ENCODE measurements at places on chromosomes 16 and 17.
A peak's percentile ranks its signal among the peaks of the same experiment; 100 is the strongest.

DNA sequence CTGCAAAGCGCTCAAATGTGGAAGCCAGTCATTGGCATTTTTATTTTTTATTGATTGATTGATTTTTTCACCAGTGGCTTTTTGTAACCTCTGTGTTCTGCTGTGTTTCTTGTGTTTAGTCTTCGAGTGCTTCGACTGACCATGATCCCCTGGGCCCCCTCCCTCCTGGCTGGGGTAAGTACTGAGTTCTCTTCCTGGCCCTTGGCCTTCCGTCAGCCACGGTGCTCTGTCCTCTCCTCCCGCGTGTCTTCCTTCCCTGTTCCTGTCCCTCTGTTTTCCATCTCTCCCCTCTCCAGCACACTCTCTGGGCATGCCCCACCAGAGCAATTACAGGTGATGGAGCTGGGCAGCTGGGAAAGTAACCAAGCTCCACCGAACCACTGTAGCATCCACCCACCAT is 25.8 kb upstream of the CLEC18A start:
- DNase-seq, result no peak

DNA sequence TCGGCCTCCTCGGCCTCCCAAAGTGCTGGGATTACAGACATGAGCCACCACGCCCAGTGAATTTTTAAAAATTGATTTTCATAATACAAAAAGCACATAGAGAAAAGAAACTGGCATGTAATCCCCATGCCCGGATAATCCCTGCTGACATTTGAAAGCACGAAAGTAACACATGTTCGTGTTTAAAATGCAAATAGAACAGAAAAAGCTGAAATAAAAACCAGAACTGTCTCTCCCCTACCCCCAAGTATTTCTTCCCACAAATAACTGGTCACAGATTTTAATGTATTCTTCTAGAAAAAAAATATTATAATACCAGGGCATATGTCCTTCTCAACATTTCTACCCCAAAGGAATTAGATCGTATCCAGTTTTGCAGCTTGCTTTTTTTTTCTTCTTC is 222.9 kb downstream of the SLC39A11 start:
- DNase-seq, result no peak

DNA sequence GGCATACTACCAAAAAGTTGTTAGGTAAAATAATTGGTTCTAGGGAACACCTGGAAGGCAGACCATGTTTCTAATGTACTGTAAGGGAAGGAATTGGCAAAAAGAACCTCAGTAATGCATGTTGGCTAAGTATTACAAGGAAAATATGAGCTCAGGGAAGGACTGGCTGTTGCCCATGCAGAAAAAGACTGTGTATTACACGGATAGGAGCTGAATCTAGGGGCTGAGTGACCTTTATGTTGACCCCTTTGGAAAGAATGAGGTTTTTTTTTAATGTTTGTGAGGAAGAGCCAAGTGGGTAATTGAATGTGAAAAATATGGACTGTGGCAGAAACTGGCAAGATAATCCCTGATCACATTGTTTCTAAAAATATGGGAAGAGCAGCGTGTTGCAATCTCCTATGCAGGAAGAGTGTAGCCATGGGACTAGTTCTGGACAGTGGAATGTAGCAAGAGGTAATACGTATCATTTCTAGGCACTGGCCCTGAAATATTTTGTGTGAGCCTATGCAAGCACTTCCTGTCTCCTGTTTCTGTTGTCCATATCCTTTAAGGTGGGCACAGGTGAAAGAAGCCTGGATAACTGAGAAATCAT is 95.1 kb upstream of the CNTNAP4 start:
- DNase-seq, result no peak

DNA sequence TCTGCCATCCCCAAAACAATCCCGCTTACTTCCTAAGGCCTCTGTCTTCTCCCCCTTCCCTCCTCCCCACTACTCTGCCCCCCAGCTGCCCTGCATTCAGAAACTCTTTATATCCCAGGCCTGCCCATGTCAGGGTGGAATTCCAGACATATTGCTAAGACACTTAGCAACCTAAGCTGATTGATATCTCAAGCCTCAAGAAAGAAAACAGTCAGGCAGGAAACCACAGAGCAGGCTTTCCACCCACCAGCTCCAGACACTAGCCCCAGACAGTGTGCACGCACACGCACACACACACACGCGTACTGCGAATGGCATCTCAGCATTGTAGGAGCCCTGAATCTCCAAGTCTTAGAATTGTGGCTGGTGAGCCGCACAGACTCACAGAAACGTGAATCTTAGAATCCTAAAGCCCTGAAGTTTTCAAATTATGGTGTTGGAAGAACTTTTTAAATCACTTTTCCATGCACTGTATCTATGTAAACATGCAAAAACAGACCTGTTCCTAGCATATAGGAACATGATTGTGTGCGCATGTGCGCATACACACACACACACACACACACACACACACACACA is 8.8 kb upstream of the LPCAT2 start:
- DNase-seq, result peak; percentile 98

DNA sequence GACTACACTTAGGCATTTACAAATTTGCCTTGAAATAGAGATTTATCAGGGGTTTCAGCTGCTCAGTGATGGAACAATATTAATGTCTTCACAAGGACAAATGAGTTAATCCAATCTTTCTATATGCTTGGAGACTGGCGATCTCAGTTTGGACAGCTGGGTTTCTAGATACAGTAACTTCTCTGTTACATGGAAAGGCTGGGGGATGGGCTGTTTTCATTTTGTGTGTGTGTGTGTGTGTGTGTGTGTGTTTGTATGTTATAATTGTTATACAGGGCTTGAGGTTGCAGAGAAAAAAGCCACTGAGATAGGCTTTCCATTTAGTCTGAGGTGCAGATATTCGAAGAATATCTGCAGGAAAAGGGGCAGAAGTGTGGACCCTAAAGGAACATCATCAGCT is 359.3 kb upstream of the SALL1 start:
- DNase-seq, result no peak

- DNase-seq, result no peak
These were observed 5.7 kb downstream of the MED13 start for GRCh38 chr17:62059414-62059813.

GRCh38 chr16:50778284-50779163 is 36.6 kb downstream of the CYLD start:
- DNase-seq, result no peak

DNA sequence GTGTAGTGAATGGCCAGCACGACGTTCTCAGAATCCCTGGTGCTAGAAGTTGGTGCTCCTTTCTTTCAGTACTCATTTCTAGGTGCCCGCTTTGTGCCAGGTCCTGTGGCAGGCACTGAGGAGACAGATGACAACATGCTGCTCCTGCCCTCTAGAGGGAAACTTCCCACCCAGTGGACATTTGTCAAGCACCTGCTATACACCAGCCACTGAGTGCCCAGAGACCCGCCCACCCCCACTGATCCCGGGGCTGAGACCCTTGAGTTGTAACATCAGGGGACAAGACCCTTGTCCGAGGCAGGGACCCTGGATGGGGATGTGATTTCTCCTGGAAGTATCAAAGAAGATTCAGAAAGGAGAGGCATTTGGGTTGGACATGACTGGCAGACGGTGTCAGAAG is 25.1 kb downstream of the UNC13D start:
- no peak for DNase-seq

DNA sequence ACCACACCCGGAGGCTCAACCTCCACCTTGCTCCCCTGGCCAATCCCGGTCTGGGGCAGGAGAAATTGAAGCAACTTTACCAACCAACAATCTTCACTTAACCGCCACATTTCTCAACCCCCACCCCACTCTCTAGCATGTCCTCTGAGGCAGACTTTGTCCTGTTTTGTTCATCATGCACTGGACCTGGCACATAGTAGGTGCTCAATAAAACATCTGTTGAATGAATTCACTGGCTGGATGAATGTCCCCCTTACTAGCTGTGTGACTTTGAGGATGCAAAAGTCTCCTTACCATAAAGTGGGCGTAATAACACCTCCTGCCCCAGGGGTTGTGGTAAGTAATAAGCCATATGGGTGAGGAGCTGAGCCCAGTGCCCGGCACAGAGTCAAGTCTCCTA is 5.8 kb downstream of the SPPL2C start:
- no peak for DNase-seq

- no peak for DNase-seq
These were observed 2.5 kb downstream of the TRIM47 start for GRCh38 chr17:75875940-75876189.

DNA sequence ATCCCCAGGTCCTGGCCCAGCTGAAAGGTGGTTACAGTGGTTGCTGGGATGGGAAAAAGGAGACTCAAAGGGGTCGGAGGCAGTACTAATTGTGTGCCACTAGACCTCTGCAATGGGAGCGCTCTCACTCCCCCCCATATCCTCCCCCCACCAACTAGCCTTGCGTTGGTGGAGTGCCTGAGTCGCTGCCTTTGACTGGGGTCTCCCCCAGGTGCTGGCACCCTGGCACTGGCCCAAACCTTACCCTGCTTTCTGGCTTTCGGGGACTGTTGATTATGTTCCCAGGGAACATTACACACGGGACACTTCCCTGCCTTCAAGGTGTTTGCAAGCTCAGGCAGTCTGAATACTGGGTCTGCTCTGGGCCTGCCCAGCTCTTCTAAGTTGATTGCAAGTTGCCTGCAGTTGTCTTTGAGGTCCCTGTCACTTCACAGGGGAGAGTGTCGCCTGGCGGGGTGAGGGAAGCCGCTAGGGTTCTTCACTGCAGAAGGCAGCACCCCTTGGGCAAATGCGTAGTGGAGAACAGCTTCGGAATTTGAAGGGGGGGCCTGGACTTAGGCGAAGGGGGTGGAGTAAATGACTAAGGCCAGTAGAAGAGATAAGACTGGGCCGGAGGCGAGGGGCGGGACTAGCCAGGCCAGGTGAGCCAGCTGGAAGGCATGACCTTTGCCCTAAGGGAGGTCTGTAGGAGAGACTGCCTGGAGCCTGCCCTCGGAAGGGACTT is 98.0 kb downstream of the RAB11FIP4 start:
- no peak for DNase-seq

DNA sequence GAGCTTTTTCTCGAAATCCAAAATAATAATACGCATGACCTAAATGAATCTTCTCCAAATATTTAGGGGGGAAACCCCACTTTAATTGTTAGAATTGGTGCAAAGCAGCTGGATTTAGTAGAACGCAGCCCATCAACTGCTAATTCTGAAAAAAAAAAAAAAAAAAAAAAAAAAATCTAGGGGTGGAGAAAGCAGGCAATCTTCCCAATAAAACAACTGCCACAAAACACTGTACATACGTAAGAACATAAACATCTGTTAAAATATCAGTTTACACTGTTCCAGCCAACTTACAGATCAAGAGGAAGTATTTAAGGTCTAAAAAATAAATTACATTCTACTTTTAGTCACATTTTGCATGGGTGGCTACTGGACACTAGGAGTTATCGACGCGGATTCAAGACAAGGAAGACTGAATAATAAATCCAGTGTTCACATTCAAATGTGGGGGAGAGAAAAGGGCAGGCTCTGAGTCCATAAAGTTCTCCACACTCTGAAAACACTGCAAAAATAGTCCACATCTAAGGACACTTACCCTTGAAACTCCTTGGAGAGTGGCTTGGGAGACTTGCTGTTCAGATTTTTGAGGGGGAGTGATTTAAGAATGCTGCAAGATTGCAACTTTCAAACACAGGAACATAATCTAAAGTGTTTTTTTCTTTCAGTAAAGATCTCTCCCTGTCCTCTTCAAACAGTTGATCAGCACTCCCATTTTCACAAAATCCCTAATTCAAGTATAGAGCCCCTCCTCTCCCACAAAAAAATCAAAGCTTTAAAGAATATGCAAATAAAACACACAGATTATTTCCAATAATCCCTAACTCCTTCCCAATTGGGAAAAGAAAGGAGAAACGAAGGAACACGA is 1.3 kb downstream of the APPBP2 start:
- DNase-seq, result peak; percentile 18

DNA sequence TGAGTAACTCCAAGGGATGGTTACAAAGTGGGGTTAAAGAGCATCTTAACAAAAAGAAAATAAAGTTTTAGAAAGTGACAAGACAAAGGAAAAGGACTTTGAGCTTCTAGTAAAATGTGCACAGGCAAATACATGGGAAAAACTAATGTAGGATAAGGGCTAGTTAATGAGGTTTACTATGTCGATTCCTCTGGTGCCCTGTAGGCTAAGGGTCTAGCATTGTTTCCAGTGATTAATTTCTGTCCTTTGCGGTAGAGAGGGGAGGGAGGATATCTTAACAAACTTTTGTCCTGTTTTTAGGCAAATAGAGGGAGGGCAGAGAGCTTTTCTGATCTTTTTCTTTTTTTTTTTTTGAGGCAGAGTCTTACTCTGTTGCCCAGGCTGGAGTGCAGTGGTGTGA is 96.6 kb upstream of the SIAH1 start:
- DNase-seq, result no peak

DNA sequence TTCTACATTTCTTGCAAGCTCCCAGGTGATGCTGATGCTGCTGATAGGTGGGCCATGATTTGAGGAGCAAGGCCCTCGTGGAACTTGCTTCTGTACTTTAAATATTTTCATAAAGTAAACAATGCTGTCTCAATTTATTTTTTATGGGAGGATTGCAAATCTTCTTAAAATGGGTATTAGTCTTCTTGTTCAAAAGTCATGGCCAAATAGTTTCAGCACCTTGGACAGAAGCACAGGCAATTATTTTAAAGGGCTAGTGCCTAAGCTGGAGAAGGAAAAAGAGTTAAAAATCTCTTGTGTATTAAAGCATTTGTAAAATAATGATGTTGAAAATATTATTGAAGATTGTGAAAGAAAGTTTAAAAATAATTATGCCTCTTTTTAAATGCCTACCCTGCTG is 50.5 kb downstream of the GPR139 start:
- no peak for DNase-seq

GRCh38 chr16:79972053-79972704 is 371.6 kb upstream of the MAF start:
- DNase-seq, result no peak

DNA sequence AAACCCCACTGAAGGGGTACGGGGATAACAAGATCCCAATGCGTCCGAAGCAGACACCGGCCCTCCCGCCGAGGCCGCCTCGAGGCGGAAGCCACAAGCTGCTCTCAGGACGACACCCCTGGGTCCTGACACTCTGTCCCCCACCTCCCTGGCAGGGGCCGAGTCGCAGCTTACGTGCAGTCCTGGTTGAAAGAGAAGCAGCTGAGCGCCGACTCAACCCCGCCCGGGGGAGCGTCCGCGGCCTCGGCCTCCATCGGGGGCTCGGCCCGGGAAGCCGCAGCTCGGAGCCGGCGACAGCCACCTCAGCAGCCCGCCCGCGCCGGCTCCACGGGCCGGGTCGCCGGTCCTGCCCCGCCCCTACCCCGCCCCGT is at the start of gene WIPI1:
TSS of gene WIPI1 (minus strand) at position 329 of the 371 bp plus-strand sequence. CDS start at position 254, 75 bp downstream.
- DNase-seq, result no peak

- DNase-seq, result no peak
These were observed 4.7 kb upstream of the TGFB1I1 start for GRCh38 chr16:31467151-31467773.

GRCh38 chr17:62064029-62064790 is 868 bp downstream of the MED13 start:
- DNase-seq, result peak; percentile 29

DNA sequence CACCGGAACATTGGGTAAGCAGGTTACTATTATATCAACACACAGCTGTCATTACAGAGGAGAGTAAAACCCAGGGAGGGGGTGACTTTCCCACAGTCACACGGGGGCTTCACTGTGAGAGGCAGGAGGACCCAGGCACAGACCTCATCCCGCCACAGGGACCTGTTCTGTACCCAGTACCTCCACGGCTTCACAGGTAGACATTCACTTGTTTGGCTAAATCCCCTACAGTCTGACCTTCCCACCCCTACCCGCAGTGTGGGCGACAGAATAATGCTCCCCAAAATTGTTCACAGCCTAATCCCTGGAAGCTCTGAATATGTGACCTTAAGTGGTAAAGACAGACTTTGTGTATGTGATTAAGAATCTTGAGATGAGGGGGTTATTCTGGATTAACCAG is 16.5 kb downstream of the LITAF start:
- DNase-seq, result no peak

- no peak for DNase-seq
These were observed 224.7 kb upstream of the ASIC2 start for GRCh38 chr17:33517746-33518145.

Data from EL (cell line).